ENCODE measurements at places on chromosomes 11 and 22.

DNA sequence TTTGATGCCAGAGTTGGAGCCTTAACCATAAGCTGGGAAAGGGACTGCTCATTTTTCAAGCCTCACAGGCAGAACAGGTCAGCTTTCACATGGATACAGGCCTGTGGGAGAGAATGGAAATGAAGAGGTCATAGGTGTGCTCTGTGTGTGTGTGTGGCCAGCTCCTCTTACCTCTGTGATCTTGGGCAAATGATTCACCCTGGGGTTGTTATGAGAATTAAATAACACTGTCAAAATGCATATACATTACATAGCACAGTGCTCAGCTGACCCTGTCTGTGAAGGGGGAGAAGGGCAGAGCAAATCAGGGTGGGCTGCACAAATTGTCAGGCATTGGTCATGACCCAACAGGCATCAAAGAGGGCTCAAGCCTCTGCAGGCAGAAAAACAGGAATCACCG is 372.5 kb downstream of the TENM4 start:
- no peak for DNase-seq

DNA sequence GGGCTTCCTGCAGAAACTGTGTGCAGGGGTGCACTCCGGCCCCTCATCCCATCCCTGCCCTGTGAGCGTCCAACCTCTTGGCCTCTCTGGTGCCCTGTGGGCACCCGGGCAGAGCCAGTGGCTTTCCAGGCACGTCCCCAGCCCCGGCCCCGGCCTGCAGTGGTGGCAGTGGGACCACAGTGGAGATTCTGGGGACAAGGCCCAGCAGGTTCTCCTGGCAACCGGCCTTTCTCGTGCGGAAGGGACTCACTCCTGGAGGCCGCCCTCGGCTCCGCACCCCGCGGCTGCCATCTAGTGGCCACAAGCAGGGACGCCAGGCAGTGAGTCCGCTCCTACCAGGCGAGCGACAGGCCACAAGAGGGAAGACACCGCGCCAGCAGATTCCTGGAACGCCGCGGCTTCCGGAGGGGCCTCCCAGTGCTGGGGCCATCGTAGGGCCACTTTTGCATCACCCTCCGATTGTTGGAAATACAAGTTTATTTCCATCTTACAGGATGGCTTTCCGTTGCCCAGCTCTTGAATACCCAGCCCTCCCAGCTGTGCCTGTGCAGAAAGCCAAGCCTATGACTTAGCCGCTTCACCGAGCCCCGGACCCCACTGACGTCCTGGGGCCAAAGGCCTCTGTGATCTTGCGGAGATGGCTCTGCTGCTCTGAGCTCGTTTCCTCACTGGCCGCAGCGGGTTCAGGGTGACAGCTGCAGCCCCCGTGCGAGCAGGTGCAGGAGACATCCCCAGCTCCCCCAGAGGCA is 357.3 kb downstream of the CTTN start:
- DNase-seq = peak; percentile 65

- DNase-seq = no peak
Observed at GRCh38 chr11:86641537-86642261, 30.7 kb downstream of the ME3 start.

DNA sequence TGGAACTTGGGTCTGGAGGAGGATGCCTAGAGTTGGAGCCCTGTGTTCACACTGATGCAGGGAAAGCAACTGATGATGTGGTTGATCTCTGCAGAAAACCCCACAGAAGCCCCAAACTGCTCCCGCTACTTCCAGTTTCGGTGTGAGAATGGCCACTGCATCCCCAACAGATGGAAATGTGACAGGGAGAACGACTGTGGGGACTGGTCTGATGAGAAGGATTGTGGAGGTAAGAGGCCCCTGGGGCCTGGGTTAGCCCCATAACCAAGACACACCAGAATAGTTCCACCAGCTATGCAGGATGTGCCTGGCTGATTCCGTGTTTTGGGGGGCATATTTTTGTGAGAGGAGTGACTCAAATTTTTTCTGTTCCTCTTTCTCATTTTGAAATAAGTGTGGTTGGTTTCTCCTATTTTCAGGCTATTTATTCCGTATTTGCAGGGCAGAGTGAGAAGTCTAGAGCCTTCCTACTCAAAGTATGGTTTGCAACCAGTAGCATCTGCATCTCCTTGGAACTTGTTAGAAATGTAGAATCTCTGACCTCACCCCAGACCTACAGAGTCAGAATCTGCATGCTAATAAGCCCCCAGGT is 137.3 kb upstream of the SORL1-AS1 start:
- no peak for DNase-seq

DNA sequence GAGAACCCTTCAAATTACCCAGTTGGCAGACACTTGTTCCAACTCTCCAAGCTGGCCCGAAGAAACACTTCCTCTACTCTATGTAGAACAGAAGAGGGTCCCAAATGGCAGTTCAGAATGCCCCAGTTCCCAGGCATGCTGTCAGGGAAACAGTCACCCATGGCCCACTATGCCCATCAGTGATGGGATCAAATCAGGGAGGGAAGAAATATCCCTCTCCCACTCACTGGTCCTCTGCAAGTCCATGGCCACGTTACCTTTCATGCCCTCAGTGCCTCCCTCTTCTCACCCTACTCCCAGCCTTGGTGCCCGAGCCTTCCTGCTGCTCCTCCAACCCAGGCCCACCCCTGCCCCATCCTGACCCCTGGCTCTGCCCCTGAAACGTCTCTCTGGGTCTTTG is 16.6 kb downstream of the APOL3 start:
- DNase-seq = no peak

GRCh38 chr11:13440100-13440855 is 22.7 kb downstream of the BTBD10 start:
- DNase-seq = no peak

DNA sequence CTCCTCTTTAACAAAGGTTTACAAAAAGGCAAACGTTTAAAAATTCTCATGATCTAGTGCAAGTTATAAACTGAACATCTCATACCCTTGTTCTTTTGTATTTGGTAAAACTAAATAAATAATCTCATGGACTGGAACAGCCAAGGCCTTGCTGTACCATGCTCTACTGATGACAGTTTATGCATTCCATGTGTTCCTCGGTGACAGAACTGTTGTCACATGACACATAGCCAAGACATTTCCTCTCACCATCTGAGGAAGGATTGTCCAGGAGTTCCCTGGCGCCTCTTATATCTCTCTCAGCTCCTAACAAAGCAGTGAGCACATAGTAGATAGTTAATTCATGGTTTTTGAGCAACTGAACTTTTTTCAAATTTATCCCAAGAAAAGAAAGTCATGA is 12.6 kb downstream of the CCDC83 start:
- DNase-seq = no peak

DNA sequence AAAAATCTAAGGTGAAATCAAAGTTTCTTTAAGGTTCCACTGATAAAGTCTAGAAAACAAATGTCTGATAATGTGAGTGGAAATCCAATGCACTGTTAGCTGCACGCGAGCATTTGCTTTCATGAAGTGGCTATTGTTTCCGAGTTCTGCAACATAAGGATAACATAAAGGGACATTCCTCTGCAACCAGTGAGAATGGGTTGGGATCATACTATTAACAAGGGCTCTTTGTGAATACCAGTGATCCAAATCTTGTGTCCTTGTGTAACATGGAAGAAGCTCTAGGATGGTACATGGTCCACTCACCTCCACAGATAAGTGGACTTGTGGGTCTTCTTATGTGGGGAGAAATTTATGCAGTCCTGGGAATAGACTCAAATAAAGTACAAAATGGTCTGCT is 24.6 kb downstream of the APIP start:
- DNase-seq = no peak

DNA sequence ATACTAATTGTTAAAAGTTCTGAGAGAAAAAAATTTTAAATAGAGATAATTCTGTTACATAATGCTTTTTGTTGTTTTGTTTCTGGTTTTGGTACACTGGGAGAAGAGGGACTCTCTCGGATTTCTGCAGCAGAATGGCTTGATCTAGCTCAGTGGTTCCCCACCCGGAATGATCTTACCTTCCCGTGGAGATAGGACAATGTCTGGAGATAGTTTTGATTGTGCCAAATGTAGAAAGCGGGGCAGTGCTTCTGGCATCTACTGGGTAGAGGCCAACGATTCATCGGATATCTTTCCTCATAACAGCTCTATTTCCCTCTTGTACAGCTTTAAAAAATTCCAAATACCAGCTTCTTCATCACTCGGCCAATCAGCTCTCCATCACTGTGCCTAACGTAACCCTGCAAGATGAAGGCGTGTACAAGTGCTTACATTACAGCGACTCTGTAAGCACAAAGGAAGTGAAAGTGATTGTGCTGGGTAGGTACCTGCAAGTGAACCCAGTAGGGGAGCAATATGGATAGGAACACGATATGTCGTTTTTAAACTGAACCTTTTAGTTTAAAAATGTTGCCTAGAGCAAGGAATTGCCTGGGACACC is 13.2 kb downstream of the CRTAM start:
- no peak for DNase-seq

DNA sequence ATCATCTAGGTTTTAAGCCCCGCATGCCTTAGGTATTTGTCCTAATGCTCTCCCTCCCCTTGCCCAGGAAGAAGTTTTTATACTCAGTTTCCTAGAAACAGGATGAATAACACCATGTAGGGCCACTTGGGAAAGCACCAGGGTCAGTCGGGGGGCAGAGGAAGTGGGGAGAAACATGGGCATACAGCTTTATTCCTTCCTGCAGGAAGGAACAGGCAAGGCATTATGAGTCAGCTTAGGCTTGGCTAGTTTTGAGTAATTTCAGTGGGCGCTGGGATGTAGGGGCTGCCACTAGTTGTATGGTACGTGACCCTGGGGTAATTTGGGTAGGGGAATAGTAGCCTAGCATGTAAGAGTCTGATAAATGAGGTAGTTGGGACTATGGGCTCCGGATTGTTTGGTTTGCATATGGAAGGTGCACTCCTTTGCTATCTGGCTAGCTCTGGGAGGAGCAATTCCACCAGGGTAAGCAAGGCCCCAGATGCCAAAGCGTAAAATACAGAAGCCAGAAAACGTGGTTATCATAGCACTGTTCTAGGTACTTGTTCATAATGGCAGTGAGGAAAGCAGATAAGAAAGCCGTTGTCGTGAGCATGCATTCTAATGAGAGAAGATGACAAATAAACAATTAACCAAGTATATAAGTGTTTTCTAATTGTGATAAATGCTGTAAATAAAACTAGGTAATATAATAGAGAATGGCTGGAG is 24.8 kb downstream of the ACER3 start:
- no peak for DNase-seq

DNA sequence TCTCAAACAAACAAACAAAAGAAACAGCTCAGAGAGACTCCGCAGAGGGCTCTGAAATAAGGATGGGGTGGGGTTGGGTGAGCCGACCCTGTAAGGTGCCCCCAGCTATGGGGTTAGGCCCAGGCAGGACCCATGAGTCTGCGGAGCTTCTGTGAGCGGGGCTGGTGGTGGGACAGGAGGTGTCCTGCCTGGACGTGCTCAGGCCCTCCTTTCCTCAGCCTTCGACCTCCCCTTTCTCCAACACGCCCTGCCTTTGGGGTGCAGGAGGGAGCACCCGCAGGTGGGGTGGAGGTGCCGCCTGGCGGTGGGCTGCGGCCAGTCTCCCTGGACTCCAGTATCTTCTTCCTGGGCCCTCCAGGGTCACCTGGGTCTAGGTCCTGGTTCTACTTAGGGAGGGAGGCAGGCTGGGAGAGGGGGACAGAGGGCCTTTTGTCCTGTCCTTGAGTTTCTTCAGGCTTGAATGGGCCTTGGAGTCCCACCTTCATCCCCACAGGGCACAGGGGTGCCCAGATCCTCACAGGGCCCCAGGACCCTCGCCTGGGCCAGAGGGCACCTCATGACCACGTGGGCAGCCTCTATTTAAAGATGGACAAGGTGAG is 12.3 kb downstream of the PRR33 start:
- DNase-seq = no peak

GRCh38 chr22:22704156-22704946 is 59.9 kb downstream of the GGTLC2 start:
- DNase-seq = no peak

DNA sequence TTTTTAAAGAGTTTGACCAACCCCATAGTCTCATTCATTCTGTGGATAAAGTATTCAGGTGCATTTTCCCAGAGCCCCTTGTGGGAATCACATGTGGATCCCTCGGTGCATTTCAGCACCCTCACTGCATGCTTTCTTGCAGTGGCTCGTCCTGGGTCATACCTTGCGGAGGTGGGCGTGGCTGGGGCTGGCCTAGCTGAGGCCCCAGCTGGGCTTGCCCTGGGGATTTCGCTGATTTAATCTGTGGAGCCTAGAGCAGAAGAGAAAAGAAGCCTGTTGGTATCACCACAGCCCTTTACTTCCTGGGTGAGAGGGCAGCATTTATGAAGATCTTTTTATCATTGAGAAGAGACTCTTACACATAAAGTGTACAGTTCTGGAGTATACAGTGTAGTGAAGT is 53.1 kb downstream of the FBXO7 start:
- no peak for DNase-seq

DNA sequence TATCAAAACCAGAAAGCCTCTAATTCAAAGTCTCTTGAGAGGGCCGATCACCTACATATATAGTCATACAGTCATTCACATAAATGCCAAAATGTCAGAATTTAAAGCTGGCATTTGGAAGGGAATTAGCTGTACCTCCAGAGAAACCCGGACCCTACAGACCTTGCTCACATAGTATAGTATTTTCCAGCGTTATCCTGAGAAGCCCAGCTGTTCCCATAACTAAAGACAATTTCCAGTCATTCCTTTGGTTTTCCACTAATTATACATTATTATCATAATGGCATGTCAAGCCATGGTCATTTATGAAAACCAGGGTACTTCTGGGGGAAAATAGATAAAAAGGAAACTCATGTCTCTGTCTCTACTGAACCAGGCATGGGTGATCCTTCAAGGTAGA is 53.6 kb downstream of the FZD4 start:
- DNase-seq = no peak

GRCh38 chr11:64923944-64924909 is at the start of gene PPP2R5B:
Gene PPP2R5B (plus strand): TSS chr11:64924689. CDS start chr11:64925735, 1,046 bp downstream.
- peak; percentile 70 for DNase-seq

- no peak for DNase-seq
Observed at GRCh38 chr22:40635940-40636379, 559 bp downstream of the MRTFA start.

DNA sequence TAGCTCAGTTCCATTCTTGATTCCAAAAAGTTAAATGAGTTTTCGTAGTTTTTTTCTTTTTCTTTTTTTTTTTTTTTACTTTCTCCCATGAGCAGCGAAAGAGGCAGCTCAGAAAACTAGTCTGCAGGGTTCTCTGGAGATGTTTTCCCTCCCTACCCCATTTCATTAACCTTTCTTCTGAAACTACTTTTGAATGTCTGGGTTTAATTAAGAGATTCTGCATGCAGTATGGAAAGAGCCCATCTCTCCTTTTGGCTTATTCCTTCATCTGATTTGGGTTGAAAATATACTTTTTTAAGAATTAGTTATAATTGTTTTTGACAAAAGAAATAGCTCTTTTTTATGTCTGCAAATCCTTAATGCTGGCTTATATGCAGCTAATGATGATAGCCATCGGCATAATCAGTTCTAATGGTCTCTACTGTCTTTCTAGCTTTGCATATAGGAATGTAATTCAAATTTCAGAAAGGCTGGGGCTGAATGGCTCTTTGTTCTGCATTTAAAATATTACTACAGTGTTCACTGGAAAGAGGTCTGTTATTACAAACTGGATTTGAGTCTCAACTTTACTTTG is 265.3 kb downstream of the FAT3 start:
- no peak for DNase-seq

Measured in NCI-H2171 (cell line).